ENCODE measurements at places on chromosomes 12 and 14.
A peak's percentile ranks its signal among the peaks of the same experiment; 100 is the strongest.

- DNase-seq: no peak
These were observed 14.4 kb downstream of the TTLL5 start for GRCh38 chr14:75675265-75675960.

DNA sequence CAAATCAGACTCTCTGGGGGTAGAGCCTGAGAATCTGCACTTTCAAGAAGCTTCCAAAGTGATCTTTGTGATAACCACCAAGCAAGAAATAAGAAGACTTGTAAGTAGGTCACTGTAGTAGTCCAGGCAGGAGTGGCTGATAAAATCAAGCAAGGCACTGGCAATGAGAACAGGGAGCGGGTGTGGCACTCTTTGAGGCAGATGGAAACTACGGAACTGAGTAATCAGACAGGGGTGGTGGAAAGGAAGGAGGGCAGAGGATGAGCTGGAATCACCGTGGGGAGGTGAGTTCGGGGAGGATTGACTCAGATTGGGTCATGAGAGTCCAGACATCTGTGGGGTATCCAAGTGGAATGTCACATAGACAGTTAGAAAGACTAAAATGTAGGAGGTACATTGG lies 44.4 kb upstream of the PLXNC1 start:
- no peak for DNase-seq

- no peak for DNase-seq
These were observed 39.4 kb downstream of the SH2B3 start for GRCh38 chr12:111444925-111445725.

- no peak for DNase-seq
These were observed 155.7 kb downstream of the PELI2 start for GRCh38 chr14:56273951-56274350.

DNA sequence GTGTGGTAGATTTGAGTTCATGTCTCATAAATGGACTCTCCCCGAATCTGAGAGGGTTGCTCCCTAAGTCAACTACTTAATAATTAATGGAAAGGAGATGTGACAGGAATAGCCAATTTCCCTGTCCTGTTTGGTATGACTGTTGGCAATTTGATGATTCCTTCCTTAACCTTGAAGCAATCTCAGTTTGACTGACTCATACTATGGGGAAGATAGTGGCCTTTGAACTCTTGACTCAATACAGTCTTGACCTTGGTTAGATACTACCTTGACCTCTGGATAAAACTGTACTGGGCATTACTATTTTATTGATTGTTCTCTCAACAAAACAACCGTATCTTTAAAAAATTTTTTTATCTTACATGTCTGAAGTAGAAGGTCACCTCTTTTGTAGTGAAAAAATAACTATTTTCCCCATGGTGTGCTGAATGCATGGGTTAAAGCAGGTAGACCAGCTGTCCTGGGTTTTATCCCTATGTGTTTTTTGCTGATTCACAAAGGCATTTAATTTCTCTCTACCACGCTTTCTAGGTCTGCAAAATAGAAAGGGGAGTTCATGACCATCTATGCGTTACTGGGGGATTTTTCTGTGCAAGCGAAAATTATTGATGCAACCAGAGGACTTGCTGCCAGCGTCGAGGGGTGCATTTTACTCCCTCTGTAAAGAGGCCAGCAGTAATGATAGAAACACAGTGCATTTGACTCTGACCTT lies 80.1 kb downstream of the ETV6 start:
- no peak for DNase-seq

- DNase-seq: peak; percentile 35
These were observed 37.8 kb downstream of the SLCO1A2 start for GRCh38 chr12:21296751-21297406.

DNA sequence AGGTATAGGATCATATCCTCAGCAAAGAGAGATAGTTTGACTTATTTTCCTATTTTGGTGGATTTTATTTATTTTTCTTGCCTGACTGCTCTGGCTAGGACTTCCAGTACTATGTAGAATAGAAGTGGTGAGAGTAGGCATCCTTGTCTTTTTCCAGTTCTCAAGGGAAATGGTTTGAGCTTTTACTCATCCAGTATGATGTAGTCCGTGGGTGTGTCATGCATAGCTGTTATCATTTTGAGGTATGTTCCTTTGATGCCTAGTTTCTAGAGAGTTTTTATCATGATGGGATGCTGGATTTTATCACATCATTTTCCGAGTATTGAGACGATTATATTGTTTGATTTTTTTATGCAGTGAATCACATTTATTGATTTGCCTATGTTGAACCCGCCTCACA lies 97.2 kb downstream of the MGAT4C start:
- DNase-seq: no peak

GRCh38 chr12:2490831-2491230 lies 303.9 kb upstream of the FKBP4 start:
- DNase-seq: no peak

GRCh38 chr12:78697817-78698415 lies 166.7 kb upstream of the SYT1 start:
- no peak for DNase-seq

- DNase-seq: peak; percentile 44
These were observed 881 bp downstream of the PYGL start for GRCh38 chr14:50943261-50943942.

DNA sequence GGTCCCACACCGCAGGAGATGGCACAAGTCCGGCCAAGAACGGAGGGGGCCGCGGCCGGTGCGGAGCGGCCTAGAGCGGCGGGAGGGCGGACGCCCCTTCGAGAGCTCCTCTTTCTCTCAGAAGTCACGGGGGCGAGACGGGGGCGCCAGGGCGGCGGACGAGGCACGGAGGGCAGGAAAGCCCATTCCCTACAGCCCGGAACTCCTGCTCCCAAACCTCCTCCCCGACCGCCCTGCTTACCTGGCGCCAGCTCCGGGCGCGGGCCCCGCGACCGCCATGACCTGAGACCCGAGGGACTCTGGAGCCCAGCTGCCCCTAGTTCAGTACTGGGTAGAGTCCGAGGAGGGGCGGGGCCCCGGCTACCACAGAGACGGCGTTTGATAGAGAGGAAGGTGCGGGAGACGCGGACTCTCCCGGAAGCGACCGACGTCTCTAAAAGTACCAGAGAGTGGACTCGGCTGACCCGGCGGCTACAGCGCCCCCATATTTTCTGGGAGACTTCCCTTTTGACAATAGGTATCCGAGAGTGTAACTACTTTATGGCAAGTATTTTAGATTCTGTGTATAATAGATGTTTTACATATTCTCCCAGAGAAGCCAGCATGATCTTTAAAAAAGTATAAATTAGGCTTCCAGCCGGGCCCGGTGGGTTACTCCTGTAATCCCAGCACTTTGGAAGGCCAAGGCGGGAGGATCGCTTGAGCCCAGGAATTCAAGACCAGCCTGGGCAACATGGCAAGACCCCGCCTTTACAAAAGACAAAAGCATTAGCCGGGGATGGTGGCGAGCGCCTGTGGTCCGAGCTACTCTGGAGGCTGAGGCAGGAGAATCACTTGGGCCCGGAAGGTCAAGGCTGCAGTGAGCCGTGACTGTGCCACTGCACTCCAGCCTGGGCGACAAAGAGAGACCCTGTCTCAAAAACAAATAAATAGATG lies at the start of gene ABCD4:
TSS of gene ABCD4 (minus strand) at position 301 of the 936 bp plus-strand sequence. CDS start at position 279, 22 bp downstream.
- DNase-seq: peak; percentile 93

GRCh38 chr12:108348842-108349241 lies 9.7 kb upstream of the CMKLR1 start:
- no peak for DNase-seq

DNA sequence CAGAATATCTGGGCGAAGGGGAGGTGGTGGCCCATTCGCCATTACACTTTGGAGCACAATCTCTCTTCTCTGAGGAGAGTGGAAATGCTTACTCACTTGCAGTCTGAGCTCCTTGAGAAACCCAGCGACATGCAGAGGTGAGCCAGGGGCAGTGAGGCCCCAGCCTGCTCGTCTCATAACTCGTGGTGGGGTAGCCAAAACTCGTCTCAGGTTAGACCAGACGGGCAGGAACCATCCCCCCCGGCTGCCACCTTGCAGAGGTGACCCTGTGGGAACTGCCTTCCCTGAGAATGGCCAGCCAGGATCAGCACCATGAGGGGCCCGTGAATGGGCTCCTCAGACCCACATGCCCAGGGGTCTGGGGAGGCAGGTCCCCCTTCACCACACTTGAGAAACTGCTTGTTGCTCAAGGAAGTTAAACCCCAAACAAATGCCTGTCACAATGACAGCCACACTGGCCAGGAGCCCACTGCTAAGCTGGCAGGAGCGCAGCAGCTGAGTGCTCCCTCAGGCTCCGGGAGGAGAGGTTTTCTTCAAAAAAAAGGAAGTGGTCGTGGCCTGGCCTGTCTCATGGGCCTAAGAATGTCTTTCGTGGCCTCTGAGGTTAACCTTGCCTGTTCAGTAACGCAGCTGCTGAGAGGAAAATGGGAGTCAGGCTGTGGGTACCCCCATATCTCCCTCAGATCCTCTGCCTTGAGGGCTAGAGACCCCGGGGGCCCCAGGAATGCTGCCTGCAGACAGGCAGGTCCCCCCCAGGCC lies 9.2 kb upstream of the ALDH2 start:
- peak; percentile 35 for DNase-seq

DNA sequence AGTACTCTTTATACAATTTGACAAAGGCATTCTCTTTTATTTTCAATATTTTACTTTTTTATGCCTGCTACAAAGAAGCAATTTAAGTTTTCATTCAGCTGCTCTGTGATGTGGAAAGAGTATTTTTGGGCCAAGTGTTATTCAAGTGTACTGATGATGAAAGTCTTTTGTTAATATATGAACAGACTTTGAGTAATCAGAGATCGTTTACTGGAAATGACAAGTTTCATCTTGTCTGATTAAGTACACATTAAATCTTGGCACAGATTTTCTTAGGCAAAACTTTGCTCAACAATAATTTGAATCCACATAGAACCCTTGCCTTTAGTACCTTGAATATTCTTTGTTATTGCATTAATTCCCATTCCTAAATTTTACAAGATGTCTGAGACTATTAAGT lies 13.3 kb upstream of the PZP start:
- DNase-seq: no peak

- DNase-seq: no peak
These were observed 115.0 kb downstream of the RTN1 start for GRCh38 chr14:59755409-59756135.

DNA sequence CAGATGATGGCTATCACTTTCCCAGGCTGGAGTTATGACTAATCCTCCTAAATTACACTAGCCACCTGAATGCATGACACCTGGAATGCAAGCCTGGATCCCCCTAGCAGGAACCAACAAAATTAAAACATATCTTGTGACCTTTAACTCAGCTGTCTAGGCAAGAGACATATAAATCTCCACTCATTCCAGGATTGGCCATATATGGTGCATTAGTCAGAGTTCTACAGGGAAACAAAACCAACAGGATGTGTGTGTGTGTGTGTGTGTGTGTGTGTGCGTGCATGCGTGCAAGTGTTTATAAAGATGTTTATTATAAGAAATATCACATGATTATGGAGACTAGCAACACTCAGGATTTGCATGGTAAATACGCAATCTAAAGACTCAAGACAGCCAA lies 212.8 kb downstream of the KIF21A start:
- DNase-seq: no peak

GRCh38 chr14:55897031-55897430 lies 221.2 kb upstream of the PELI2 start:
- no peak for DNase-seq

DNA sequence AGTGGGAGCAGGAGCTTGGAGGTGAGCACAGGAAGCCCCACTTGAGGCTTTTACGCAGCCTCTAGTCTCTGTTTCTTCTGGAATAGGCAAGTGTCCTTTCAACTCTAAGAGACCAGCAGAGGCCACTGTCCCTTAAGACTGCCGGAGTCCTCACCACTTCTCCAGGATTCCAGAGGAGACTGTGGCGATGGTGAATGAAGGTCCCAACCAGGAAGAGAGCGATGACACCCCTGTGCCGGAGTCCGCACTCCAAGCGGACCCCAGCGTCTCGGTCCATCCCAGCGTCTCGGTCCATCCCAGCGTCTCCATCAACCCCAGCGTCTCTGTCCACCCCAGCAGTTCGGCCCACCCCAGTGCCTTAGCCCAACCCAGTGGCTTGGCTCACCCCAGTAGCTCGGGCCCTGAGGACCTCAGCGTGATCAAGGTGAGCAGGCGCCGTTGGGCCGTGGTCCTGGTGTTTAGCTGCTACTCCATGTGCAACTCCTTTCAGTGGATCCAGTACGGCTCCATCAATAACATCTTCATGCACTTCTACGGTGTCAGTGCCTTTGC lies 442 bp downstream of the FLVCR2 start:
- DNase-seq: peak; percentile 60

DNA sequence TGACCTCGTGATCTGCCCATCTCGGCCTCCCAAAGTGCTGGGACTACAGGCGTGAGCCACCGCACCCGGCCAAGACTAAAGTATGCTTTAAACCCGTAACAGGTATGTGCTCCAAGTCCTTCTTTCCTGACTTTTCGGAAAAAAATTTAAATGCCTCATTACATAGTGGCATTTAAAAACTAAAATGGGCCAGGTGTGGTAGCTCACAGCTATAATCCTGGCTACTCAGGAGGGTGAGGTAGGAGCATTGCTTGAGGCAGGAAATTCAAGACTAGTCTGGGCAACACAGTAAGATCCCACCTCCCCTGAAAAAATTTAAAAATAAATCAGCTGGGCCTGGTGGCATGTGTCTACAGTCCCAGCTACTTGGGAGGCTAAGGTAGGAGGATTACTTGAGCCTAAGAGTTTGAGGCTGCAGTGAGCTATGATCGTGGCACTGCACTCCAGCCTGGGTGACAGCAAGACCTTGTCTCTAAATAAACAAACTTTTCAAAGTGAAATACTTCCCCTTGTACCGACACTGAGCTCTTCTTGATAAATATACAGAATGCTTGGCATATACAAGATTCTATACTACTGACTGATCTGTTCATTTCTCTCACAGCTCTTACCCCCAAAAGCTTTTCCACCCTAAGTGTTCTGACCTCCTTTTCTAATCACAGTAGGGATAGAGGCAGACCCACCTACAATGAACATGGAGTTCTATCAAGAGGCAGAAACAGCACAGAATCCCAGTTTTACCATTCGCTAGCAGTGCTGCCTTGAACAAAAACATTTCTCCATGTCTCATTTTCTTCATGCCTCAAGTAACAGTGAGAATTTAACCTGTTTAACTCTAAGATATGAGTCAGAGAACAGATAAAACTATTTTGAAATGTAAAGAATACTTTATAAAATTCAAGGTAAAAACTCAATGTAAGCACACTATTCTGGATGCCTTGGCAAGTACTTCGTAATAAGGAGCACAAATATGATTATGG lies 7.9 kb downstream of the PPP4R3A start:
- DNase-seq: no peak

- DNase-seq: peak; percentile 63
These were observed 9.4 kb downstream of the GCH1 start for GRCh38 chr14:54893151-54893760.

- DNase-seq: no peak
These were observed 25.5 kb downstream of the GALC start for GRCh38 chr14:87967496-87967895.

Data from AG08395 (cell line).